ENCODE measurements at places on chromosomes 7 and 10.

DNA sequence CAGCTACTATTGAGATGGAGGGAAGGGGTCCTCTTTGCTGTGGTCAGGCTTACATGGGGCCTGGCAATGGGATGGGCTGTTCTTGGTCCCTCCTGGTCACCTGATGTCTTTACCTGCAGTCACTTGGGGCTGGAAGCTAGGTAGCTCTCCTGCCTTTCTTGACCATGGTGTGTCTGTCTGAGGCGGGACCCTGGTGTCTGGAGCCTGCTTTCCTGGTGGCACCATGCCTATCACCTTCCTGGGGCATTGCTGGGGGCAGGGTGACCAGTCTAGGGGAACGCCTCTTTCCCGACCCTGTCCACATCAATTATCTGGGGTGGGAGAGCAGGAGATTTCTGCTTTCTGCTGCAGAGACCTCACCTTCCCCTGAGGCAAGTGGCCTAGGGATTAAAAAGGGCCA is 55.6 kb downstream of the ARHGAP22 start:
- no peak for DNase-seq

DNA sequence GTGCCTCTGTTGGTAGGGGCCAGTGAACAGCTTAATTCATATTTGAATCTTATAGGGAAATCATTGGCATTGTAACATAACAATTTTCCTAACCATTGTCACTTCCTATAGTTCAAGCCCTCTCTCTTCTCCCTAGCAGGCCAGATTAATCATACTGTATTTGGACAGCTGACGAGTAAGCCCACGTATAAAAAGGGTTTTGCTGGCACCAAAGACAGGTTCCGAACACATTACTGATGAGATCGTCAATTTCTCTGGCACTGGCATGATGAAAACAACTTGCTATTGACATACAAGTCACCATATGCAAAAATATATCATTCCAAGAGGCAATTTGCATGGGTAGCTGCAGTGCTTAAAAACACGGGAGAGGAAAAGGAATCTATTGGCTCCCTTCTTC is 891.1 kb upstream of the AUTS2 start:
- no peak for DNase-seq

DNA sequence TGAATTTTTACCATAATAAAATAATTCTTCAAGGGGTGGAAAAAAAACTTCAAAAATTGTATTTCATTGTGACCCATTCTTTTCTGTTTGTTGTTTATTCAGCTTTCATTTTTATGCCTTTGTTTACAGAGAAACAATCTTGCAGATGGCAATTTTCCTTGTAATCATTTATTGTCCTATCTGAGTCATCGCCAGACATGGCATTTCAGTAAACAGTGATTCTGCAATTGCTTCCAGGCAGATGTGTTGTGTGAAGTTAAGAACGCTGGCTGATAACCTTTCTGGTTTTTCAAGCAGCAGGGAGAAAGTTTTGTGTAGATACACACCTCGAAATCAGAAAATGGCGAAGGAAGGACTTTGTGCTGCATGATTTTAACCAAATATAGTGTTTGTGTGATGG is 80.7 kb upstream of the RPA3 start:
- DNase-seq, result no peak

DNA sequence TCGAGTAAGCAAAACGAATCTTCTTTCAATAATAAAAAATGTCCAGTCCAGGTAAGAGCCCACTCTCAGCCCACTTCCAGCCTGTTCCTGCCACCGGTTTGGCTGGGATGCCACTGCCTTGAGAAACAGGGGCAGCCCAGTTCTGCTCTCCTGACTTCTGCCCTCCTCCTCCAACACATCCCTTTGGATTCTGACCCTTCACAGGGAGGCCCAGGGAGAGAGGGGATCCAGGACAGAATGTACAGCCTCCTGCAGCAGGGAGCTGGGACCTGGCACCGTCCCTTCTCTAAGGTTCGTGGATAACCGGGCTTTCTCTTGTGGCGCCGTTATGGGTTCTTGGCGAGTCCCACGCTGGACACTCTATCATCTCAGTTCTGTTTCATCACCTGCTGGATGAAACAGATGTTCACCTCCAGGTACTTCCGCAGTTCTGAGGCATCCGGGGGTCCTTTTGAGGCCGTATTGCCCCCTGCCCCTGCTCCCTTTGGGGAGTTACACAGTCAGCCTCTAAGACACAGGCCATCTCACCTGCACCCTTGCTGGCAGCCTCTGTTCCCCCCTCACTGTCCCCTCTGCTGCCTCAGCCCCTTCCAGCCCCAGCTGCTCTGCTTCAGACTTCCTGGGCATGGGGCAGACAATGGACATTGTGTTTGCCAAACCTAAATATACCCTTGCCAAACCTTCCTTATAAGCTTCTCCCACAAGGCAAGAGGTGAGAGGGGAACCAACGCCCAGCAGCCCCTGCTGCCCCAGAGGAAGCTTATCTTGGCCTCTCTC is 203.8 kb upstream of the ZMIZ1 start:
- no peak for DNase-seq

DNA sequence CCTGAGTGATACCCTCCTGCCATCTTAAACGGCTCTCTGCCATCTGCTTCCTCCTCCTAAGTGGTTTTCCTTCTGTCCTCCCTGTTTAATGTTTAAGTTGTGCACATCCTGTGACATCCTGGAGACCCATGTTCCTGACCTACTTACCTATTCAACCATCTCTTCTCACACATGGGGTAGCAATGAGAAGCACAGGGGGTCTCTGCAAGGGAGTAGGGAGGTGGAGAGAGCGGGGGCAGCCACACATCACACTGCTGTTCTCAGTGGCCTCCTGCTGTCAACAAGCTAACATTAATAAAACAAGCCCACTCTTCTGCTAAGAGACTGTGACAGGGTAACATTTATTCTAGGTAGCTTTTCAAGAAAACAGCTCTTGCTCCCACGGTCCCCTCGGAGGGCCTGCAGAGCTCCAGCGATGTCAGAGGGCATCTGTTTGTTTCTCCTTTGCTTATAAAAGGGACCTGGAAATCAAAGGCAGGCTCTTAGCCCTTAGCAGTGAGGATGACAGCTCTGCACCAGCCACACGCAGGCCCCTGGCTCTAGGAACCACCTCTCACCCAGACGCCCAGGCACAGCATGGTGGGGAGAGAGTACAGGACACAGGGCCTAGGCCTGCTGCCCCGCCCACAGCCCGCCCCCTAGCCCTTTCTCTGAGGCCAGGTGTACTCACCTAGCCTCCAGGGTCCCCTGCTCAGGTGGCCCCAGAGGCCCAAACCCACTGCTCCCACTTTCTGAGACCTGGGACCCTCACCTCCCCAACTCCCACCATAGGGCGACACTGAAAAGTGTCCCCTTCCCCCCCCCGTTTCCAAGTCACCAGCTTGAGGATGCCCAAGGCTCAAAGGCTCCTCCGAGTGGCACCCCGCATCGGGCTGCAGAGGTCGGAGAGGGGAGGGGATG is 943 bp upstream of the SLC18A2 start:
- DNase-seq, result no peak
